Brain pericyte (primary cell): ENCODE measurements at places on chromosomes 5 and 9.

- DNase-seq: no peak
These were observed 95.3 kb downstream of the MEGF10 start for GRCh38 chr5:127385936-127386335.

GRCh38 chr9:84493284-84493947 lies 152.9 kb upstream of the SLC28A3 start:
- DNase-seq: no peak

DNA sequence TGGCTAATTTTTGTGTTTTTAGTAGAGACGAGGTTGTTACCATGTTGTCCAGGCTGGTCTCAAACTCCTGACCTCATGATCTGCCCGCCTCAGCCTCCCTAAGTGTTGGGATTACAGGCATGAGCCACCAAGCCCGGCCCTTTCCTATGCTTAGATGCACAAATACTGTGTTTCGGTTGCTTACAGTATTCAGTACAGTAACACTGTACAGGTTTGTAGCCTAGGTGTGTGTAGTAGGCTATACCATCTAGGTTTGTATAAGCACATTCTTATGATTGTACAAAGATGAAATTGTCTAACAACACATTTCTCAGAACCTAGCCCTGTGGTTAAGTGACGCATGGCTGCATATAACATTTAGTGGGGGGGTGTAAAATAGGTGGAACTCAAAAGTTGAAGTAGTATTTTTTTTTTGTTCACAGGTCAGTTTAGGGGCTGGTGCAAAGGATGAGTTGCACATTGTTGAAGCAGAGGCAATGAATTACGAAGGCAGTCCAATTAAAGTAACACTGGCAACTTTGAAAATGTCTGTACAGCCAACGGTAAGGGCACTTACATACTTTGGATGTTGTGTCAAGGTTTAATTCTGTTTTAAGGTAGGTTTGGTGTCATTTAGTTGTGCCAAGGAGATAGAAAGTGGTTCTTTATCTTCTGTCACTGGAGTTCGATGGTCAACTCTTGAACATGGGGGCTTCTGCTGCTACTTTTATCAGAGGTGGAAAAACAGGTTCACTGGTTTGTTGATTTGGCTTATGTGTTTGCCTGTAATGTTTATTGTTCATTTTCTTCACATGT lies 3.4 kb downstream of the NPM1 start:
- no peak for DNase-seq

- no peak for DNase-seq
These were observed 220.1 kb downstream of the FAM114A2 start for GRCh38 chr5:153818626-153819025.

DNA sequence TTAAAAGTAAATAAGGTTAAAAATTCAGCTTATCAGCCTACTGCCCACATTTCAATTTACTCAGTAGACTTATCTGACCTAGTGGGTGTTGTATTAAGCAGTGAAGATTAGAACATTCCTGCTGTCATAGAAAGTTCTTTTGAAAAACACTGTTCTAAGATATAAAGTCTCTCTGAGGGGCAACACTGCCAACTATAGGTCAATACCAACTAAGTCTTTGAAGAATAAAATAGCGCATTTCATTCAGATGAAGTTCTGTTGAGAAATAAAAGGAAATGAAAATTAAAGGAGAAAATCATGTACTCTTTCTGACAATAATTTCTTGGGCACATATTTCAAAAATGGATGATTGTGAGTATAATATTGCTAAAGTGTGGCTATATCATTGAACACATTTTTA lies 86.8 kb downstream of the PTPRD start:
- no peak for DNase-seq

DNA sequence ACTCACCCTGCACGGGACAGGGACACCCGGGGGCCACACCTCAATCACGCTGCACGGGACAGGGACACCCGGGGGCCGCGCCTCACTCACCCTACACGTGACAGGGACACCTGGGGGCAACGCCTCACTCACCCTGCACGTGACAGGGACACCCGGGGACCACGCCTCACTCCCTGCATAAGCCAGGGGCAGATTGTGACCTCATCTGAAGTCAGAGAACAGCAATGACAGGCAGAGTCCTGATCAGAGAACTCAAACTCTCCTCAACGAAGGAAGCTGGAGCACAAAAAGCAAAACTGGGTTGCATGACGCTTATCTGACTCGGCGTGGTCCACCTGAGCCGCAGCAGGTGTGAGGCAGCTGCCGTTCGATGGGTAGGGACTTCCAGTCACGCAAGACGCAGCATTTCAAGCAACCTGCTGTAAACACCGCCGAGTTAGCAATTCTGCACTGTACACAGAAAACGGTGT lies 3.2 kb downstream of the TERT start:
- DNase-seq: no peak

- DNase-seq: no peak
These were observed 206.7 kb downstream of the GOLPH3 start for GRCh38 chr5:31967461-31967860.
